ENCODE measurements at places on chromosomes 2 and 18.

- DNase-seq: no peak
Measured at GRCh38 chr2:177051278-177051677, 161.3 kb upstream of the HNRNPA3 start.

DNA sequence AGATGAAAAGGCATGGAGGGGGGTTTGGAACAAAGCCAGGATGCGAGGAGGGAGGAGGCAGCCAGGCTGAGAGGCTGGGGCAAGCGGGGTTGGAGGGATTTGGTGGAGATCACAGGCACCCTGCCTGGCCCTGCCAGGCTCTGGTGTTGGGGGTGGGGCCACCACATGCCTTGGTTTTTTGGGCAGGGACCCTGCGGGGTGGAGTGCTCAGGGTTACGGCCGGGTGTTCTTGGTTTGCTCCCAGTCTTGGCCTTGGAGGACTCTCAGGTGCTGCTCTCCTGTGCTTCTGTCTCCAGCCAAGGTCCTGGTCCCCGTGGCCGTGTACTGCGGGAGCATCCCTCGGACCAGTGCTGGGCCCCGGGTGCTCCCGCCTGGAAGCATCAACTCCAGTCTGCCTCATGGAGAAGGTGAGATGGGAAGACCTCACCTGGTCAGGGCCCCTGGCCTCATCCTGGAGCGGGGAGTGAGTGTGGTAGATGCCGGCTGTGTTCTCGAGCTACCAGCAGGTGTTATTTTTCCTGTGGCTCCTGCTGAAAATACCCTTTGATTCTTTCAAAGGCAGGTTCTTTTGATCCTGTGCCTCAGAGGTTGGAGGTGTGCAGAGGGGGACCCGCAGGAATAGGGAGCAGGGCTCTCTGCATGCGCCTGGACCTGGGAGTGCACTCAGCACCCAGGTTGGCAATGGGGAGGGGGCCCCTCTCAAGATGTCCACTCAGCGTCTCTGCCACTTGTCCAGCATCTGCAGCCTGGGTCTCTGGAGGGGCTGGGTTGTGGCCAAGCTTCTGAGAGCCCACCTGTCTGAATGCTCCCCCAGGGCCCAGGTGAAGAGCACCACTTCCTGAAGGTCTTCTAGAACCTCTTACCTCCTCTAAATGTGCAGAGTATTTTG, 17.0 kb downstream of the TOGARAM2 start:
- DNase-seq: no peak

DNA sequence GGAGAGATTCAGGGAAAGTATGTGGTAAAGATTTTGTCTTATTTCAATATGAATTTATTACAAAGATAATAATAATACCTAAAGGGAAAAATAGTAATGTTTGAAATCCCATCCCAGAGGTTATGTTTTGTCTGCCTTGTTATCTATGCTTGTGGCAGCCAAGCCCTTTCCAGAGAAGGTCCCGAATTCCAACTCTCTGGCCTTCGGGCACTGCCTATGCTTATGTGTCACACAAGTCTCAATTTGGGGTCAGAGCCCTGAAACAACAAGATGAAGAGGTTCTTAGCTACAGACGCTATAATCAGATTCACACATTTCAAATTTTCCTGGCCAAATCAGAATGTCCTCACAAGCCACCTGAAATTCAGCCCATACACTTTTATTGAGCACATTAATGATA, 59.9 kb downstream of the DNER start:
- DNase-seq: no peak

GRCh38 chr2:122471753-122472152, 716.3 kb downstream of the TSN start:
- DNase-seq: no peak
